ENCODE measurements at places on chromosomes 5 and 9.
A peak's percentile ranks its signal among the peaks of the same experiment; 100 is the strongest.

DNA sequence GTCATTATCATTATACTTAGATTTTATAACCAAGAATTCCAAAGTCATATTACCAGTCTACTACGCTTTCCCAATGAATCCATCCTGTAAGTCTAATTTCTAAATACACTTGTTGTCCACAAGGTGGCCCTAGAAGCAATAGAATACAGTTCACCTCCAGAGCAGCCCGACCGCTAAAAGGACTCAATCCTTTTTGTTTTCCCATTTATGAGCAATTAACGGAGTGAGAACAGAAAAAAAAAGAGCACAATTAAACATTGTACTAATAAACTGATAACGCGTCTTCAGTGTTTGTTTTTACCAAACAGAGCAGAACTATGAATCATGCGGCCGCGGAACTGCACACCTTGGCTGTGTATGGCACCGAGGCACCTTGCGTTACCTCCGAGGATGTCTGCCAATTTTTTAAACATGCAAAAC, 160.7 kb upstream of the DAPK1 start:
- peak; percentile 48 for DNase-seq

- DNase-seq: peak; percentile 12
These were observed 75.0 kb downstream of the TTC39B start for GRCh38 chr9:15231788-15232635.

GRCh38 chr5:123855609-123856008, 343.6 kb downstream of the CSNK1G3 start:
- DNase-seq: no peak

GRCh38 chr5:124736082-124736804, 10.2 kb downstream of the ZNF608 start:
- DNase-seq: no peak

- no peak for DNase-seq
These were observed 164.8 kb downstream of the EFNA5 start for GRCh38 chr5:107505763-107506534.

- no peak for DNase-seq
These were observed 30.5 kb upstream of the CREBRF start for GRCh38 chr5:173025651-173026050.

Data from GM12864 (cell line).